ENCODE measurements at places on chromosomes 4 and X.

- no peak for DNase-seq
These were observed 64.0 kb downstream of the LNX1 start for GRCh38 chr4:53527326-53527725.

- no peak for DNase-seq
These were observed 1471.8 kb downstream of the PCDH7 start for GRCh38 chr4:32191961-32192360.

DNA sequence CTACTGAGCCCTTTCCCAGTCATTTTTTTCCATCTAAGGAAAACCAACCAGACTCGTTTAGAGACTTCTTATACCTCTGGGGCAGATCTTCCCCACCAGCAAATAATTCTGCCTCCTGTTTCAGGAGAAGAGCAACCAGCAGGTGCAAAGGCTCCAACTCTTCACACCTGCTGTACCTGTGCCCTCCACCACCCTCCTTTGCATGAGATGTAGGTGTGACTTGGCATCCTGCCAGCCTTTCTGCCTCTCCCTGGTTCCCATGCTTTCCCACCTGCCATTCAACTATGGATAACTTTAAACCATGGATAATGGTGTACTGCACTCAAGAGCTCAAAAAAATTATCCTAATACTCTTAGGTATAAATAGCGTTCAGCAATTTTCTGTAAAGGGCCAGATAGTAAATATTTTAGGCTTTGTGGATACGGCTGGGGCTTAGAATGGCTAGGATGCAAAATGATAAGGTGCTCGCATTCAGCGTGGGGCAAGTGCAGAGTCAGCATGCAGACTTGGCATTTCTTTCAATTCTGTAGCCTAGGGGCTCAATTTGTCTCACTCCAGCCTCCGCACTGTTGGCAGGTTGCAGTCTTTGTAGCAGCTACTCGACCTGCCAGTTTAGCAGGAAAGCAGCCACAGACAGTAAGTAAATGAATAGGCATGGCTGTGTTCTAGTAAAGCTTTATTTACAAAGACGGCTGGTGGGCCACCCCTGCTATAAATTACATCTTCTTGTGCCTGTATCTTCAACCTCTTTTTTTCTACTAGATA is 79.8 kb downstream of the HCCS start:
- DNase-seq = no peak

DNA sequence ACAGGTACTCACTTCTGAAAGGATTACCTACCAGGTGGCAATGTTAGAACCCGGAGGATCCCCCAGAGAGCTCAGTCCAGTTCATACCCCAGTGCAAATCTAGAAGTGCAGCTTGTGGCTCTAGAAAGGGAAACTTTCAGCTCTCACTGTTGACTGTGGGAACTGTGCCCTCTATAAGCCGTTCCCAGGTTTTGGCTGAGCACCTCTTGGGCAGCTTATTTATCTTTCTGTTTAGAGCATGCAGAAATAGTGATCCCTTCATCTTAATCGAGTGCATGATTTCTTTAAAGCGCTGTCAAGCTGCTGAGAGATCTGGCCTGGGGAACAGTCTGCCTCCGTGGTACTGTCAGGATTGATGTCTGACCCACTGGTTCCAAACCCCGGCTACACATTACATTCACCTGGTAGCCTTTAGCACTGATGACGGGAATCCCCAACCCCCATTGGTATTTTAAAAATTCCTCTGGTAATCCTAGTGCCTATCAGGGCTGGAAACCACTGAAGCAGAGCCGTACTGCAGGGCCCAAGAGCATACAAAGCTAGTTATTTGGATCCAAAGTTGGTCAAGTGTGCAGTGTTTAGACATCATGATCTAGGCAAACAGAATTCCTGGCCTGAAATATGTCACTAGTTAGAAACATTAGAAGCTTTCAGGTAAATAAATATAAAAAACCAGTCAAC is 103.2 kb downstream of the KLHL8 start:
- no peak for DNase-seq

DNA sequence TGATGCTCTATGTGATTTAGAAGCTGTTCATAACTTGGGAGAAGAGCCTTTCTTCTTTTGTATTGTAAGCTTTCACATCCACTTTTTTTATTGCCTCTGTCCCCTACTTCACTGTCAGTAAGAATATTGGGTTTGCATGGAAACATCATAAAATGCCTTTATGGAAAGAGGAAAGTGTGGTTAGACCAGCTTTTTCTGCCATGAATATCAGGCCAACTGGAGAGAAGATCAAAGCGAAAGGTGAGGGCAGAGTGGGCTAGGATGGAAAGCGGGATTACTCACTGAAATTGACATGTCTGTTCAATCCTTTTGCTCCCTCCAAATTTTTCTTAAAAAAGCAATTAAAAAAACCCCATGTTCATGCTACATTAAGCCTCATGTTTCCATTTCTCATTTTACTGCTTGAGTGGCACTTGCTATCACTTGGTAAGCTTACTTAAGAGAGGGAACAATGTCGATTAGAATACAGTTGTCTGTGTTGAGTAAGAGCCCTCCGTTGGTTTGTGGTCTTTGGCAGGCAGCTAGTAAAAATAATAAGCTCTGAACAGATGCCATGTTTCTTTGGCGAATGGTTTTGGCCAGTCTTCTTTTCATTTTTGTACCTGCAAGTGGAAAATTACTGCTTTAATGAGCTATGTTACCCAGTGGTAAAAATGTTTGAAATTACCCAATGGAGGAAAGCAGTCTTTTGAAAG is 35.9 kb downstream of the SUPT20HL1 start:
- peak; percentile 39 for DNase-seq

GRCh38 chrX:13085526-13085925 is 41.1 kb upstream of the FAM9C start:
- DNase-seq = no peak

Data from GM23248 (cell line).